ENCODE measurements at places on chromosomes 7 and 10.

DNA sequence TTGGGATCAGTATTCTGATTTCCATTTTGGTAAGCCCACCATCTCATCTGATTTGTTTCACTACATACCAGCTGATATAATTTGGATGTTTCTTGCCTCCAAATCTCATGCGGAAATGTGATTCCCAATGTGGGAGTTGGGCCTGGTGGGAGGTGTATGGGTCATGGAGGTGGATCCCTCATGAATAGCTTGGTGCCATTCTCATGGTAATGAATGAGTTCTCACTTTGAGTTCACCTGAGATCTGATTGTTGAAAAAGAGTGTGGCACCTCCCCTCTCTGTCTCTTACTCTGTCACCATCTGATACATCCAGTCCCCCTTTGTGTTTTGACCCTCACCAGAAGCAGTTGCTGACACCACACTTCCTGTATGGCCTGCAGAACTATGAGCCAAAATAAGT lies 347.3 kb downstream of the ARL4A start:
- DNase-seq: no peak

DNA sequence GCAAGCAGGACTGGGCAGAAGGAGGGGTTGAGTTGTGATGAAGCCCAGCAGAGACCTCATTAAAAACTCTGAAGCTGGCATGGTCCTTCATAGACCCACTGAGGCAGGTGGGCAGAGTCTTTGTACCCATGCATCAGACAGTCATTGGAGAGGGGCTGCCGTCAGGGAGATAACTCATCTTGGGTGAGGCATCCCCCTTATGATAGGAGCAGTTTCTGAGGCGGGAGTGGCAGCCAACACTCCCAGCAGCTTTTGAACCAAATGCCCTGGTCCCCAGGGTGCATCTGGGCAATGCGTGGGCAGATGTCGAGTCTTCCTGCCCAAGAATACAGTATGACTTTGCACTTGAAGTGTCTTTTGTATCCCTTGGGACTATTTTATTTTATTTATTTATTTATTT lies 68.1 kb downstream of the HTR5A start:
- no peak for DNase-seq

DNA sequence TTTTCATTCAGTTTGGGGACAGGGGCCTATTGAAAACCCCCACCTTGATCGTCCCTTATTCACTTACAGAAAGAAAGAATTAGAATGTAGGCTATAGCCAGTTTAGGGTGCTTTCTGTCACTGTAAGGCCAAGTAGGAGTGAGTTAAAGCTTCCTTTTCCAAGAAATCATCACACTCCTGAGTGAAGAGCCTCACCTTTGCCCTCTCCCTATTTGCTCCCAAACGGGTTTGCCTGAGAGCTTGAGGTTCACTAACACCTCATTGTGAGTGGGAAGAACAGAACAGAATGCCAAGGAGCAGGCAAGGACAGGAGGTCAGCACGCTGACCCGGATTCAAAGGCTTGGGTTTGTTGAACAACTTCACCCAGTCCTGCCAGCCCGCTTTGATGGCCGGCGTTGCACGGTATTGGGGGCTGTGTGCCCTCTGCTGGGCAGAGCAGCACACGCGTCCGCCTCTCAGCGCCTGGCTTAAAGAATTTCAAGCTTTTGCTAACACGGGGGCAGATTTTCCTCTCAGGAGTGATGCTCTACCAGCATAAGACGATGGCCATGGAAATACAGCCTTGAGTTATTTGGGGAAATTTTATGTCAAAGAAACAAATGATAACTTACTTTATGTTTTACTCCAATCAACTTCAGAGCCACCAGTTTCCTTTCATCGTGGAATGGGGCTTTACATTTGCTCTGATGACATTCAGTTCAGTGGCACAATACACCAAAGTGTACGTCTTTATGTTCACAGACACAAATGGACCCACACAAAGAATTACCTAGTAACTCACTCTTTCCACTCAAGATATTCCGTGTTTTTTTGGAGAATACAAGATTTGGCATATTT lies 470.0 kb downstream of the SUGCT start:
- peak; percentile 74 for DNase-seq

DNA sequence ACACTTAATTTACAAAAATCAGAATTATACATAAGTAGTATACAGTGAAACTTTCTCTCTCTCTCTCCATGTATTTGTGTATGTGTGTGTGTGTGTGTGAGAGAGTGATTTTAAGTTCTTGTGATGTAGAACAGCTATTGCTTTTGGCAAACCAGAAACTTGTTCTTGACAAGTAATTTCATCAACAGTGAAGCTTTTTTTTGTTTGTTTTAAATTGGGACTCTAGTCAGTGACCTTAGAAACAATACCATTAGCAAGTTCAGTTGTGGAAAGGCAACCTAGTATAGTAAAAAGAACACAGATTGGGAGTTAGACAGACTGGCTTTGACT lies 319.1 kb downstream of the PTEN start:
- DNase-seq: no peak

- DNase-seq: no peak
Measured at GRCh38 chr10:119336599-119336998, 129.2 kb downstream of the GRK5 start.

DNA sequence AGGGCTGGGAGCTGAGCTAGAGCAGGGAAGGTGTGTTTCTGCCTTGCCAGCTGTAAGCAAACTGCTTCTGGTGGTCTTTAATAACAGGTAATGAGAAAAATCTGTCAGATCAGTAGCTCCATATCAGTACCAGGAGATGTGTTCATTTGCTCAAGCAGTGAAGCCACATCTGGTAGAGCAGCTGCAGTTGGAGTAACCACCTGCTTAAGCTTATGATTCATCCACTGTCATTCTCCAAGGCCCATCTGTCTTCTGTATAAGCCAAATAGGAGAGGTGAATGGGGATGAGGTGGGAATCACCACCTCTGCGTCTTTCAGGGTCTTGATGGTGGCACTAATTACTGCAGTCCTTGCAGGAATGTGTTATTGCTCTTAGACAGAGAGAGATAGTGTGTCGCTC lies 18.4 kb upstream of the COBL start:
- DNase-seq: no peak

GRCh38 chr7:102450242-102450641 lies 14.4 kb downstream of the ALKBH4 start:
- no peak for DNase-seq

DNA sequence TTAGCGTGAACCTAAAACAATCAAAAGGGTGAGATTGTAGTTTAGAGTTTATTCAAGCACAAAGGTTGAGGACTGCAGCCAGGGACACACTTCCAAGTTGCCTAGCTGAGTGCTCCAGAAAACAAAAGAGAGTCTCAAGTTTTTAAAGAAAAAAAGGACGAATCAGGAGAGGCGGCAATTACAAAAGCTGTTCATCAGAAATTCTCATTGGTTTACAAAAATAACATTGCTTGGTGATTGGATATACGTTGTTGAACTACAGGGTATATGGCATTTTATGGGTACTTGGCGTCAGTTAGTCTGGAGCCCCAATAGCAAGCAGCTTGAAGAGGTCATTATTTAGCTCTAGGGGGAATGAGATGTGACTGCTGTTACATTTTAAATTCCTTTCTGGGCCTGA lies 11.5 kb downstream of the ZNF438 start:
- no peak for DNase-seq

DNA sequence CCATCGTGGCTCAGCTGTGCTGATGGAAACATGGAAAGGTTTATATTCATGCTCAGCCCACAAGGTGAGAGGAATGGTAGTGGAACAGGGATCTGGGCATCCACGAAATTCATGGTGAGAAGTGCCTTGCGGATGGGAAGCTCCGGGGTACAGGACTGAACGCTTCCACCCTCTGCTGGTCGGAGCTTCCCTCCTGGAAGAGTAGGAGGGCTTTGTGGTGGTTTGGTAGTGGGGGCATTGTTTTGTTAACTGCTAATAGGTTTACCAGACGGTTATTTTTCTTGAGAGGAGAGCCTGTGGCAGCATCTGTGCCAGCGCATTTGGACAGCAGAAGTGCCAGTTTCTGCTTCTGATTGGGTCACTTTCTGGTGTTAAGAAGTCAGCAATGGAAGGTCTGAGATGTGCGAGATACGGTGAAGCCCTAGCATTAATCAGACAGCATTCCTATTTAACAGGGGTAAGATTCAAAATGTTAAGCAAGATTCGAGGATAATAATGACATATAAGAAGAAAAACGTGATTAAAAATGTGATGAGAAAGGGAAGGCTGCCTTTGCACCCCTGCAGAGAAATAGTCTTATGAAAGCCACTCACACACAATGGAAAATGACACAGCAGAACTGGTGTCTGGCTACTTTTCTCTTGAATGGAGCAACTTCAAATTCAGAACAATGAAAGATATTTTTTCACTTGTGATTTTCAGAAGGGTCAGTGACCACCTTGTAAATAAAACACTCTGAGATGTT lies 17.7 kb downstream of the ABCA13 start:
- no peak for DNase-seq

DNA sequence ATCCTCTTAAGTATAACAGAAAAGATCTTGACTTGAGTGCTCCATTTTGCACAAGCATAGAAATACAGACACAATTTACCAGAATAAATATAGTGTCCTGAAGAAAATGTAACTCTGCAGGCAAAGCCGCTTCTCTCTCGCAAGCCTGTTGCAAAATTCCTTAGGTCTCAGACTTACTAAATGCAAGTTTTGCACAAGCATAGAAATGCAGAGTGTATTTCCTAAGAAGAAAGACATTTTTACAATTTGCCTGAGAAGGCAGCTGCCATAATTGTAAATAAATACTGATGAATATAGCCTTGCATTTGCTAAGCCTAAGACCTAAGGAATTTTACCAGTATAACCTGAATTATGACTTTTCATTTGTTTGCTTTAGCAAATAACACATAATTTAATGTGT lies 67.1 kb downstream of the AGMO start:
- DNase-seq: no peak

GRCh38 chr10:31864834-31865518 lies 63.7 kb downstream of the ARHGAP12 start:
- DNase-seq: no peak

- DNase-seq: no peak
Measured at GRCh38 chr7:4670791-4671190, 11.3 kb upstream of the FOXK1 start.

- DNase-seq: no peak
Measured at GRCh38 chr10:87767253-87767652, 50.8 kb downstream of the ATAD1 start.

DNA sequence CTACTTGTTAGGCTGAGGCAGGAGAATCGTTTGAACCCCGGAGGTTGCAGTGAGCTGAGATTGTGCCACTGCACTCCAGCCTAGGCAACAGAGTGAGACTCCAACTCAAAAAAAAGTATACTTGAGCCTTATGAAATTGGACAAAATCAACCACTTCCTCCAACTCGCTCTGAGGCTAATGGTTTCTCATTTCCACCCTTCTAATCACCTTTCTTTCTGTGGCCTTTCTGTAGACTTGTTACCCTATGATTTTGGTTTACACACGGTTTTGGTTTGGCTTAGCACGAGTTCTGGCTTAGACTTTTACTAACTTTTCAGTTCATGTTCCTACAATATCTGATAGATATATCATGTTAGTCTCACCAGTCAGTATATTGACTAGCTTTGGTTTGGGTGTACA lies 152.0 kb downstream of the PHTF2 start:
- DNase-seq: no peak

DNA sequence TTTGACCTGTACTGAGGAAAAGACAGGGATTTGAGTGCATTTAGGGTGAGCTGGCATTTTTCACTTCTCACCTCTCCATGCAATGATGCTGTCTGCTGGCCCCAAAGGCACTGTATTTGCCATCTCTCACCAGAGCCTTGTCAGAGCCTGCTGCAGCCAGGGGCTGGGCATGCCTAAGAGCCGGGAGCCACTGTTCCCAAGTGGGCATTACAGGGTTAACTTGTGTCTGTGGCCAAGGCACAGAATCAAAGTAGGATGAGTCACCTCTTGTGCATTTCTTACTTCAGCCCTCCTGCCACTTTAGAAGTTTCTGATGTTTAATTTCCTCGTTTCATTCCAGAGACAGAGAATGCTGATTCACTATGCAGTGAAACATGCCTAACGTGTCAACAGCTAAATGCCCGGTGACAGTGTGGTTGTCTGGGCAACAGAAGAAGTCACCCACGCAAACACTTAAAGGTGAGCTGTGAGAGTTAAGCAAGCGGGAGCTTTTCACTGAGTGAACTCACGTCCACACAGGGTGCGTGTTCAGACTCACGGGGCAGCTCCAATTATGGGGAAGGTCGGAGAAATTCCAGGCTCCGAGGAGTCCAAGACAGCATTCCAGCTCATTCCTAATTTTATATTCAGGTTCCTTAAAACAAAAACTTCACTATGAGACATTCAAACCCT lies 57.1 kb upstream of the IGFBP3 start:
- no peak for DNase-seq

DNA sequence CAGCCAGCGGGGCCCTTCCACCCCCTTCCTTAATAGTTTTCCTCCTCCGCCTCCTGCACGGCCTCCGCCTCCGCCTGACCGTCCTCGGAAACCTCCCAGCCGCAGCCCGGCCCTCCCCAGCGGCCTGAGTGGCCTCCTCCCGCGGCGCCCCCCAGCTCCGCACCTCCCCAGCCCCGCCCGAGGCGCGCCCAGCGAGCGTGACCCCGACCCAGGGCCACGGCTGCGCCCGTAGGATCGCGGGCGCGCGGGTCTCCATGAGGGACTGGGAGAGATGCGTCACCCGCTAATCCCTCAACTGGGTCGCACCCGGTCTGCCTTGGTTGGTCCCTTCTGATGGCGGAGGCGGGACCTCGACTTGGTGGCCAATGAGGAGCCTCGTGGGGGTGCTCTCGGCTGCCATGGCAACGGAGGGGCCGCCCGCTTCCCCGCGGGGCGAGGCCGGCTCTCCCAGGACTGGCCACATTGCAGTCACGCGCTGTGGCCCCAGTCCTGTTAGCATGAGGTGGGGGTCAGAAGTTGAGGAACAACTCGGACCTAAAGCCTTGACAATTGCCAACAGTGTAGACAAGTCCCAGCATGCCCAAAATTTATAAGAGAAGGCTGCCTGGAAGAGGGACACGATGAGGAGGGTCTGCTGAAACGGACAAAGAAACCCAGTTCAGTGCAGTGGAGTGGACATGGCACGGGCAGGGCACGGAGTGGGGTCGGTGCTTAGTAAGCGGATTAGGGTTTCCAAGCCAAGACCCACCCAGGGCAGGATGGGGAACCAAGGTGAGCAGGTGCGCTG lies 24.3 kb downstream of the DDIT4 start:
- peak; percentile 95 for DNase-seq

GRCh38 chr10:49512121-49512809 lies 26.7 kb downstream of the ERCC6 start:
- DNase-seq: no peak

DNA sequence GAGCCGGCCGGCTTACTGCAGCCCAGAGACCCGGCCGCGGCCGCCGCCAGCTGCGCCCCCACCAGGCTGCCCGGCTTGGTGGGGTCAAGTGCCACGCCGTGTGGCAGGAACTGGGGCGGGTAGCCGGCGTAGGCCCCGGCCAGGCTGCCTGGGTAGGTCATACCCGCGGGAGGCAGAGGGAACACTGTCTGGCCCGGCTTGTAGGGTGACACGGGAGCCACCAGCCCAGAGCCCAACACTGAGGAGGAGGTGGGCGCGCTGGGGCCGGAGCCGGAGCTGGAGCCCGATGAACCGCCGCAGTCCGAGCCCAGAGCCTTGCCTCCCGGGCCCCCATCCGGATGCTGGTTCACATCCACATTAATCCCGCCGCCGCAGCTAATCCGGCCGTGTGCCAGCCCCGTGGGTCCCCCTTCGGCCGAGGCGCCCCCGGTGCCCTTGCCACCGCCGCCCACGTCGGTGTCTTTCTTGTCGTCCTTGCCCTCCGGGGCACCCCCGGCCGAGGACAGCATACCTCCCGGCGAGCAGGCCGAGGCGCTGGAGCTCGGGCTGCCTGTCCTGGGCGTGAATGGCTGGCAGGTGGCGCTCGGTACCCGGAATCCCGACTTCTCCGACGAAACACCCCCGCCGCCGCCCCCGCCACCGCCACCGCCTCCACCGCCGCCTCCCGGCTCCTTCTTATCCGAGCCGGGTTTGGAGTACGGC lies 2.0 kb downstream of the ZNF503 start:
- DNase-seq: peak; percentile 84

GRCh38 chr10:103451091-103451813 lies 918 bp downstream of the CALHM2 start:
- no peak for DNase-seq

All from glutamatergic neuron (in vitro differentiated cells).